ENCODE measurements at places on chromosomes 2 and 18.
A peak's percentile ranks its signal among the peaks of the same experiment; 100 is the strongest.

- no peak for DNase-seq
Measured at GRCh38 chr2:176709991-176710390, 440.7 kb downstream of the MTX2 start.

- no peak for DNase-seq
Measured at GRCh38 chr2:134124047-134124753, 129.7 kb upstream of the MGAT5 start.

DNA sequence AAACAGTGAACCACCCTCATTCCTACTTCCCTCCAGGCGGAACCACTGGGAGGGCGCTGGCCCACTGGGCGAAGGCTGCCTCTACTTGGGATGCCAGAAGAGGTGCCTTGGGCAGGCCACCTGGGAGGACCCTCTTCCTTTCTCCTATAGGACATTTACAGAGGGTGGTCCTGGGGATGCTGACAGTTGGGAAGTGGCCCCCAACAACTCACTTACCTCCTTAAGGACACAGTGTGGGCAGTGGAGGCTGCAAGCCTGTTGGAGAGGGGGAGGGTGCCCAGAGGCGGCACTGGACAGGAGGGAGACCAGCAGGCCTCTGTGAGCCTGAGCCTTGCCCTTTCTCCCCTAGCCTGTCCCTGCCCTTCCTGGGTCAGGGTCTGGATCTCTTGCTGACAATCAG lies 346.4 kb upstream of the HS6ST1 start:
- no peak for DNase-seq

- DNase-seq: no peak
Measured at GRCh38 chr2:75054296-75054695, 95.9 kb downstream of the POLE4 start.

DNA sequence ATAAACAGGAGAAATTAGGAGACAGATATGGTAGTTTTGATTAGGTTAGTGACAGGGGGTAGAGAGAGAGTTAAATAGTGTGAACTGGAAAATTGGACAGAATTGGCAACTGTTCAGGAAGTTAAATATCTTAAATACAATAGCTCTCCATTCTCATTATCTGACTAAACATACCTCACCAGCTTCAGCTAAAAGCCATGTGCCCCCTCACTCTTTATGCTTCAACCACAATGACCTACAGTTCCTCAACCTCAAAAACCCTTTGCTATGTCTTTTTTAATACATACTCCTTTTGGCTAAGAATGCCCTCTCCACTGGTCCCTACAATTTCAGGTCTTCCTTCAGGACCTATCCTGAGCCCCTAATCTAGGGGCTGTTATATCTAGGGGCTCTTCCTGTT lies 740.2 kb upstream of the ZEB2 start:
- DNase-seq: no peak

DNA sequence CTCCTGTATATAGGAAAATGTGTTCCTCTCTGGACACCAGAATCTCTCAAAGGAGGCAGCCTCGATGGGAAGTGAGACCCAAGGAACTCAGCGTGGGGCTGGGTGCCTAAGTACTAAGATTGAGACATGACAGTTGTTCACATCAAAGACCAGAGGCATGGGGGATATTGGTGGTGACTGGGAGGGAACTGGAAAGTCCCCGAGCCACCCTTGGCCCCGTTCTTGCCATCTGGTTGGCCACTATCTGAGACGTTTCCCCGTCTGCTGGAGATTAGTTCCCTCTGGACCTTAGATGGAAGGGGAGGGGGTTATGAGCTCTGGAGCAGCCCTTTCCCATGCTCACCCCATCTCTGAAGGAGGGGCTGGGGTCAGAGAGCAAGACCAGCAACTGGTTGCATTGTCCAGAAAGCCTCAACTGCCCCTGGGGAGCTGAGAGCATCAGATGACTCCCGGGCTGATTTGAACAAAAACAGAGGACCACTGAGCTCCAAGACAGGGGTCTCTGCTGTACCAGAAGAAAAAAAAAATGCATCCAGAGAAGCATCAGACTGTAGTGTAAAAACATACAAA lies 11.8 kb downstream of the FBLN7 start:
- DNase-seq: no peak

- DNase-seq: no peak
Measured at GRCh38 chr2:56624181-56624580, 440.4 kb downstream of the CCDC85A start.

GRCh38 chr2:127706215-127706990 lies 5.1 kb downstream of the SFT2D3 start:
- no peak for DNase-seq

DNA sequence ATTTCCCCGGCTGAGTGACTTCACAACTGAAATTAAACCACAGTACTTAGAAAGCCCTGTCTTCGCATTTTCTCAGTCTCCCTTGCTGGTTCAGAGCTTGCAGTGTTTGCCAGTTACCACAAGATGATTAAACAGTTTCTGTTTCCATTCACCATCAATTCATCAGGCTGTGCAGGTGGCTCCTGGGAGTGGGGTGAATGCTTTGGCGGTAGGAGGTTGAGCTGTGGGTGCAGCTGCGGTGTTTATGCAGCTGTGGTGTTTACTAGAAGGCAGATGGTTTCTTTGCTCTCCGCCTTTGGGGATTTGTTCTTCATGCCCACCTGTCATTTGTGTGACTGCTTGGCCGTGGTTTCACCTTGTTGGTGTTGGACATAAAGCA lies 16.1 kb downstream of the ACOXL start:
- DNase-seq: no peak

GRCh38 chr2:84631047-84631446 lies 114.7 kb downstream of the DNAH6 start:
- DNase-seq: peak; percentile 11

DNA sequence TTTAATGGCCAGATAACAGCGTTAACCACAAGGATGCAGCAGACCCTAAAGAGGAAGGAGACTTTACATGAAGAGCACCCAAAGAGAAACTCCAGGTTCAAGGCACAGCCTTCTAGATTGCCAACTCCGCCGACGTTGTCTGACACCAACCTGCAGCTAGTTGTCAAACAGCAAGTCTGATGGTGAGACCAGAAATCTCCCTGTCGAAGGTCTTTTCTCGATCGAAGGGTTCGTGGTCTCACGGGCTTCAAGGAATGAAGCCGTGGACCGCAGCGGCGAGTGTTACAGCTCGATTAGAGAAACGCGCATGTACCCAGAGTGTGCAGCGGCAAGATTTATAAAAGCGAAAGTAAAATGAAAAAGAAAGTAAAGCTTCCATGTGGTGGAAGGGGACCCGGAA lies 656.3 kb downstream of the XIRP2 start:
- DNase-seq: no peak

DNA sequence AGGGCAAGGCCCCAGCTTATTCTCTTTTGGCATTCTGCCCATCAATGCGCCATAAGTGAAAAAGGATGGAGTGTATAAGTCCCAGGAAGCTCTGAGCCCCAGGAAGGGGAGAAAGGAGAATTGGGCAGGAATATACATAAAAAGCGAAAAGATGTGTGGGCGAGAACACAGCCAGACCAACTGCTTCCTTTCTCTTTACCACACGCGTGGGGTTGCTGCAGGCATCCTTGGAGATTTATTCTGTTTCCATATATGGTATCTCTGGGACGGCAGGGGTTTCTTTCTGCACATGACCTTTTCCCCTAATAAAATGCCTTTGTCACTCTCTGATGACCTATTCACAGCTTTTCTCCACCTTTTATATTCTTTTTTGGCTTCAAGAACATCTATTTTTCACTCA lies 440.5 kb downstream of the NBAS start:
- DNase-seq: peak; percentile 6

DNA sequence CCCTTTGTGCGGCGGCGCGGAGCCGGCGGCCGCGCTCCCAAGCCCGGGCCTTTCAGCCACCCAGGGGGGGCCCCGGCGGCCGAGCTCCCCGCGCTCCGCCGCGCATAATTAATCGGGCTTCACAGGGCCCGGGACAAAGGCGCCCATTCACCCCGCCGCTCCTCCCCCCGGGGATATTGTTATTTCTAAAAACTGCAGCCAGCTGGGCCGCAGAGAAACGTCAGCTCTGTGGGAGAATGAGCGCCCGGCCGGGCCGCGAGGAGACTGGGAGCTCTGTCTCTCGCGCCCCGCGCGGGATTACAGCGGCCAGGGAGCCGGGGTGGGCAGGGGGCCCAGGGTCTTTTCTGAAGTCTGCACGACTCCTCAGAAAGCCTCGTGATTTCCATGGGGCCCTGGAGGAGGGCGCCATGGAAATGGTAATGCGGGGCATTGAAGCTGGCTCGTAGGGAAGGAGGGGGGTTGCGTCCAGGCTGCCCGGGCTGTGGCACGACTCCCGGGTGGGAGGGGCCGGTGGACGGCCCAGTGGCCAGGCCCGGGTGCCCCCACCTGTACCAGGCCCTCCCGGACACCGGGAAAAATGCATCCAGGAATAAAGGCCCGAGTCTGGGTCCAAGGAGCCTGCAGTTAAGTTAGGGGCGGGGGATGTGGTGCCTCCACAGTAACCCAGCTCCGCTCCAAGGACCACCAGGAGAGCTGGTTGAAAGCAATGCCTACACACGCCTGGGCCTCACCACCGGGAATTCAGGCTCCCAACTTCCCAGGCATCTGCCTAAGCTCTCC lies 125.3 kb downstream of the ZFP36L2 start:
- no peak for DNase-seq

DNA sequence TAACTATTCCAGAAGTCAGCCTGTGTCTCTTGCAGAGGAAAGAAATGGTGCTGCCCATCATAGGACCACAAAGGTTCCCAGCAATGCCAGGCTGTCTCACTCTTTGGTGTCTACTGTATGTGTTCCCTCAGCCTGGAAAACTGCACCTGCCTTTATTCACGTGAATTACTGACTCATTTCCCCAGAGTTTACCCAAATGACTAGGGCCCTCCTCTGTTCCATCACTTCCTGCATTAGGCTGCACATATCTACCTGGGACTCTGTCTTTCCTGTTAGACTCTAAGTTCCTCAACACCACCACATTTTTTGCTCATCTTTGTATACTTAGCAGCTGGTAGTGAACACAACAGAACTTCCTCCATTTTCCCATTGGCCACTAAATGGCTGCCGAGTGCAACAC lies 188.3 kb downstream of the FHOD3 start:
- DNase-seq: no peak

DNA sequence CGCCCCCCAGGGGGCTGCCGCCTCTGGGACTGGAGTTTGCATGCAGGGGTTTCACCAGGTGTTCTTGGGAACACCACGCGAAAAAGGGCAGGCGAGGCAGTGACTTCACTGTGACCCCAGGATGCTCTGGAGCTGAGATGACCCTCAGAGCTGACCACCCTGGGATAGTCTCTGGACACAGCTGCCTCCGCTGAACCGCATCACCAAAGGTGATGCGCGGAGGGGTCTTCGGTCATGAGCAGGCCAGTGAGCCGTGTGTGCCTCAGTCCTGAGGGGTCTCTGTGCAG lies 17.5 kb downstream of the GPR35 start:
- DNase-seq: no peak

DNA sequence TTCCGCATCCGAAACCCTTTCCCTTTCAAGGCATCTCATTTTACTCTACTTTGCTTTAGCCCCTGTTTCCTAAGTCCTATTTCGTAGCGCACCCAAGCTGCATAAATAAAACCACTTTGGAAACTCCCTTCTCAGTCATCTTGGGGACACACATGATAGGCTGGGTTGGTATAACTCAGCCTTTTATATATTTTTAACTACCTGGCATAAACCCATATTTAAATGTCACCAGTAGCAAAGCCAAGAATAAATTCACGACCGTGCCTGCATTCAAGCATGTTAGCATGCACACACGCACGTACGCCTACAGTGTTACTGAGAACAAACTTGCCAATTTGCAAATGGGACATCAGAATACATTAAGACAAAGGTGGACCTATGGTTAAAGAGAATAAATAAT lies 564.7 kb upstream of the PIK3C3 start:
- DNase-seq: no peak

DNA sequence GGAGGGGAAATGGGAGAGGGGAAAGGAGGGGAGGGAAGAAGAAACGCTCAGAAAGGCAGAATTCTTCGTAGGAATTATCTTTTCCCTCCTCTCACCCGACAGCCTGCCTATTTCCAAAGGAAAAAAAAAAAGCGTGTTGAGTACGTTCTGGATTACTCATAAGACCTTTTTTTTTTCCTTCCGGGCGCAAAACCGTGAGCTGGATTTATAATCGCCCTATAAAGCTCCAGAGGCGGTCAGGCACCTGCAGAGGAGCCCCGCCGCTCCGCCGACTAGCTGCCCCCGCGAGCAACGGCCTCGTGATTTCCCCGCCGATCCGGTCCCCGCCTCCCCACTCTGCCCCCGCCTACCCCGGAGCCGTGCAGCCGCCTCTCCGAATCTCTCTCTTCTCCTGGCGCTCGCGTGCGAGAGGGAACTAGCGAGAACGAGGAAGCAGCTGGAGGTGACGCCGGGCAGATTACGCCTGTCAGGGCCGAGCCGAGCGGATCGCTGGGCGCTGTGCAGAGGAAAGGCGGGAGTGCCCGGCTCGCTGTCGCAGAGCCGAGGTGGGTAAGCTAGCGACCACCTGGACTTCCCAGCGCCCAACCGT lies at the start of gene GAD1:
TSS of gene GAD1 (plus strand) at position 384 of the 589 bp plus-strand sequence. CDS start 1,705 bp downstream, outside the sequence.
- peak; percentile 73 for DNase-seq

- no peak for DNase-seq
Measured at GRCh38 chr2:110978756-110979470, 141.8 kb upstream of the BCL2L11 start.

DNA sequence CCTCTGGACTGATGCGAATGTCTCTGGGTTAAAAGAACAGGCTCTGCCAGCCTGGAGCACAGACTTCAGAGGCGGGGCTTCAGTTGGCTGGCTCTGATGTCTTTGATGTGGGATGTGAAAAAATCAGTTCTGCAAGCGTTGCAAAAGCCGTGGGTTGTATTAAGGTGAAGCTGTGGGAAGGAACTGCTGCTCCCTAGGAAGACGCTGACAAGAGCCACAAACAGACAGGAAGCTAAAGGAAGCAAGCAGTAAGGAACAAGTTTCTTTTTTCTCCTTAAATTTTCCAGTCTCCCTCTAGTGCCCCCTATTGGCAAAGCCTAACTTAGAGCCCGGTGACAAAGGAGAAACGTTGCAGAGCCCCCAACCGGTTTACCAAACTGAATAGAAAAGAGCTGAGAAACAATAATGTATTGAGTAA lies 239.0 kb downstream of the CCDC178 start:
- peak; percentile 33 for DNase-seq

- DNase-seq: no peak
Measured at GRCh38 chr2:218680061-218680460, 8.2 kb downstream of the STK36 start.

DNA sequence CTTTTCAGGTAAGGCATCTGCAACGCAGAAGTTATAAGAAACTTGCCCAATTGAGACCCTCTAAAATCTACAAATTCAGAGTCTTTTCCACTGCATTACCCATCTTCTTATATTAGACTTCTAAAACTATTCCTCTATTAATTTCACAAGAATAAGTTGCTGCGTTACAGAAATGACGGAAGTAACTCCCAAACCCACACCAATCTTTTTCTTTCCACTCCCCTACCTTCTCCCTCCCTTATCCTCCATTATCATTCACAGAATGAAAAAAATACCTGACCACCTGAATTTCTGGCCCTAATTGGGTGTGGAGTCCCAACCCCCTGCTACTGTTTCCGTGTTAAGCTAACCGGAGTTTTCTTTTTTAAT lies 689 bp downstream of the RPRD1A start:
- DNase-seq: peak; percentile 32

GRCh38 chr2:148338541-148338940 lies 306.0 kb upstream of the EPC2 start:
- DNase-seq: peak; percentile 6
